ENCODE measurements at places on chromosomes 12 and 14.

DNA sequence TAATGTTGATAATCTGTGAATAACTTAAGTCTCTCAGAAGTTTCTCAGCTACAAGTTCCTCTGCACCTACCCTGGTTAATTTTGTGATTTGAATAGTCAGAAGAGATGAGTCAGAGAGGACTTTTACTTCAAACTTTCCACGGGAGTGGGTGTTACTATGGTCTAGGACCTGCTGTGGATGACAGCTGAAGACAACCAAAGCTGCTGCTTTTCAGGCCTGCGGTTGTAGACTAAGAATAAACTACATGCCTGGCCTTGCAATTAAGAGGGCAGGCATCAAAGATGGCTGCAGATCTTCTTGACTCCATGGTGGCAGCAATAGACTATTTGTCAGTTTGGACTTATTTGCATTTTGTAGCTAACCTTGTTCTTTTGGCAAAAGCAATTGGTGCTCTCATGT is 227.1 kb upstream of the KRR1 start:
- DNase-seq, result peak; percentile 52

GRCh38 chr14:105168496-105168978 is at the start of gene JAG2:
TSS of gene JAG2 (minus strand) at chr14:105168776. CDS start at chr14:105168420, 356 bp downstream.
- peak; percentile 22 for DNase-seq

GRCh38 chr12:24111086-24111485 is 161.6 kb upstream of the SOX5 start:
- peak; percentile 78 for DNase-seq

DNA sequence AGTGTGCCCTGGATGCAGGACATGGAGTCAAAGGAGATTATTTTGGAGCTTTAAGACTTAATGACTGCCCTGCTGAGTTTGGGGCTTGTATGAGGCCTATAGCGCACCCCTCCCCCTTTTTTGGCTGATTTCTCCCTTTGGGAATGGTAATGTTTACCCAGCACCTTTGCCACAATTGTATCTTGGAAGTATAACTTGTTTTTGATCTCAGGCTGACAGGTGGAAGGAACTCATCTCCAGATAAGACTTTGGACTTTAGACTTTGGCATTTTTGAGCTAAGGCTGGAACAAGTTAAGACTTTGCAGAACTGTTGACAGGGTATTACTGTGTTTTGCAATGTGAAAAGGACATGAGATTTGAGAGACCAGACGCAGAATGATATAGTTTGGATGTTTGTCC is 110.5 kb downstream of the DERA start:
- DNase-seq, result no peak

DNA sequence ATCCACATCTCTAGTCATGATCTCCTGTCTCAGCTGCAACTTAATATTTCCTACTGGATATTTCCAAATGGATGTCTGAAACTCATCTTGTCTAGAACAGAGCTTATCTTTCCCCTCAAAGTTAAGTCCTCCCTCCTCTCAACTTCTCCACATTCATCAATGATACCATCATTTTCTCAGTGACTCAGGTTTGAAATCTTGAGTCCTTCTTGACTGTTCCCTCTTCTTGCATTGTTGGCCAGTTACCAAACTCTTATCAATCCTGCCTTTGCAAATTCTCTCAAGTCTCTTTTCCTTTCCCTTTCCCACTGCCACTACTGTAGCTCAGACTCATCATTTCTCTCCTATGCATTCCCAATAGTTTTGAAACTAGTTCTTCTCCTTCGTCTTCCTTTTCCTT is 14.3 kb upstream of the CHURC1 start:
- DNase-seq, result peak; percentile 30

DNA sequence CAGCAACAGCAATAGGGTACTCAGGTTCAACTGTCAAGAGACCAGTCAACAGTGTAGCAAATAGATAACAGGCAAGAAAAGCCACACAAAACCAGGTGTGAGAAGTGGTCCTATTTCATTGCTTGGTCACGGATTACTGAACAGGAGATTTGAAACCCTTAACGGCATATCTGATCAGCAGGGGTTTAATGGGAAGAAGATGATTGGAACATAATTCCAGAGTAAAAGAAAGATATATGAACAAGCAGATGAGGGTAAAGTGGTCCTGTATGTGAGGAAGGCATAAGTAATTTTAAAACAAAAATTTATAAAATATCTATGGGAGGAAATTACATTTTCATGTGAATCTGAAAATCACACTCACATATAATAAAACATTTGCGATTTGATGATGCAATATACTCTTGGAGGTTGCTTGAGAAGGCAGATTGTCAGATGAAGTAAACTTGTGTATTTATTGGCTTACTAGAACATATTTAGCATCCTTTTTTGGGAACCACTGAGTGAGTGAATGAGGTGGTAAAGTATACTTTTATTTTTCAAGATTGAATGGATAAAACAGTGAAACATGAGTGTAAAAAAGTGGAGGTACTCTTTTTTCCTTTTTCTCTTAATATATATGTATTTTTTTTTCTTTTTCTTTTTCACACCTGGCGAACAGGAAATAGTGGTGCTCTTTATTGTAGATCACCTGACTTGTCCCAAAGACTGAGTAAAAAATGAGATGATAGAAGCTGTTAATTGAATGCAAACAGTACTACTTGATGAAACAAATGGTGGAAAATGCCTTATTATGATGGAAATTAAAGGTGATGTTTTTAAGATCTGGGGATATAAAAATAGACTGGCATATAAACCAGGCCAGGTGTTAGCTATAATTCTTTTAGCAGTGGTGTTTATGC is 21.6 kb upstream of the SDR39U1 start:
- DNase-seq, result no peak

- DNase-seq, result peak; percentile 33
Measured at GRCh38 chr12:110355073-110355472, 48.4 kb downstream of the ANAPC7 start.

DNA sequence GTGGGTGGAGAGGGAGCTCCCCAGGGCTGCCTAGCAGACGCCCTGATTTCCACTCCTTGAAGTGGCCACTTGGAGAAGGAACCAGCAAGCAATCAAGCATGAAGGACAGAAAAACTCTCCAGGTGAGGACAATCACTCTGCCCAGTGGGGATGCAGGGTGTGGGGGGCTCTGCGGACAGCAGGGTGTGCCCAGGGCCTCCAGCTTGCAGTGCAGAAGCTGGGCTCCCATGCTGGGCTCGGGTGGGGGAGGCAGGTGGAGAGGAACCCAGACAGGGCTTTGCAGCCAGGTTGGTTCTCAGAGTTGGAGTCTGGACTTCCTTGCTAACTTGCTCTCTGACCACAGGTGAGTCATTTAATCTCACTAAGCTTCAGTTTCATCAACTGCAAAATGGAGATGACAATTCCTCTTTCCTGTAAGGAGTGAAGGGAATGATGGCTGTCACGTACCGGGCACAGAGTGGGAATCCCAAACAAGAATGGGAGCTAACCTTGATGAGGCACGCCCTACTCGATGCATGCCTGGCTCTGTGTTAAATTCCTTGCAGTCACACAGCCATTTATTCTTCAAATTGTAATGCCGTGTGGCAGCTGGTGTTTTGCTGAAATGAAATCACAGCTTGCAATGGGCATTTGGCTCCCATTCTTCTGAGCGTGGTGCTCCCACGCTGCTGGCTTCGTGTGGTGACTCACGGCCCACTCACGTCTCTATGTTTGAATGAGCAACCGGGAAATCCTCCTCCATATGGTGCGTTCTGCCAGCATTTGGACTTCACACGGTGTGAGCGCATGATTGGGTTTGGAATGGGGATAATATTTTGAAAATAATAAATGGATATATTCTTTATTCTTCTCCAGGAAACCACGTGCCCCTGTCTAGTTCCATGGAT is 75.2 kb downstream of the PRIMA1 start:
- DNase-seq, result peak; percentile 2

- no peak for DNase-seq
Measured at GRCh38 chr12:44574586-44574985, 301.5 kb downstream of the NELL2 start.

GRCh38 chr14:66445936-66446335 is 40.2 kb upstream of the CCDC196 start:
- no peak for DNase-seq

- DNase-seq, result no peak
Measured at GRCh38 chr14:103087343-103087835, 3.4 kb downstream of the LBHD2 start.

- DNase-seq, result no peak
Measured at GRCh38 chr14:71208702-71209357, 301.6 kb downstream of the PCNX1 start.

- peak; percentile 27 for DNase-seq
Measured at GRCh38 chr14:66476964-66477363, 9.2 kb upstream of the CCDC196 start.

All from M059J (cell line).